ENCODE measurements at places on chromosomes 3 and 15.

DNA sequence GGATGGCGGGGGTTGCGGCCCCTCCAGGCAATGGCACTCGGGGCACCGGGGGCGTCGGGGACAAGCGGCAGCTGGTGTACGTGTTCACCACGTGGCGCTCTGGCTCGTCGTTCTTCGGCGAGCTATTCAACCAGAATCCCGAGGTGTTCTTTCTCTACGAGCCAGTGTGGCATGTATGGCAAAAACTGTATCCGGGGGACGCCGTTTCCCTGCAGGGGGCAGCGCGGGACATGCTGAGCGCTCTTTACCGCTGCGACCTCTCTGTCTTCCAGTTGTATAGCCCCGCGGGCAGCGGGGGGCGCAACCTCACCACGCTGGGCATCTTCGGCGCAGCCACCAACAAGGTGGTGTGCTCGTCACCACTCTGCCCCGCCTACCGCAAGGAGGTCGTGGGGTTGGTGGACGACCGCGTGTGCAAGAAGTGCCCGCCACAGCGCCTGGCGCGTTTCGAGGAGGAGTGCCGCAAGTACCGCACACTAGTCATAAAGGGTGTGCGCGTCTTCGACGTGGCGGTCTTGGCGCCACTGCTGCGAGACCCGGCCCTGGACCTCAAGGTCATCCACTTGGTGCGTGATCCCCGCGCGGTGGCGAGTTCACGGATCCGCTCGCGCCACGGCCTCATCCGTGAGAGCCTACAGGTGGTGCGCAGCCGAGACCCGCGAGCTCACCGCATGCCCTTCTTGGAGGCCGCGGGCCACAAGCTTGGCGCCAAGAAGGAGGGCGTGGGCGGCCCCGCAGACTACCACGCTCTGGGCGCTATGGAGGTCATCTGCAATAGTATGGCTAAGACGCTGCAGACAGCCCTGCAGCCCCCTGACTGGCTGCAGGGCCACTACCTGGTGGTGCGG is 1.9 kb downstream of the CHST2 start:
- peak; percentile 68 for DNase-seq

- DNase-seq = no peak
These were observed 17.8 kb upstream of the CLDN1 start for GRCh38 chr3:190340071-190340470.

GRCh38 chr15:83928392-83928734 is 274.4 kb downstream of the ADAMTSL3 start:
- no peak for DNase-seq

GRCh38 chr3:13262493-13263211 is 157.5 kb downstream of the NUP210 start:
- DNase-seq = no peak

DNA sequence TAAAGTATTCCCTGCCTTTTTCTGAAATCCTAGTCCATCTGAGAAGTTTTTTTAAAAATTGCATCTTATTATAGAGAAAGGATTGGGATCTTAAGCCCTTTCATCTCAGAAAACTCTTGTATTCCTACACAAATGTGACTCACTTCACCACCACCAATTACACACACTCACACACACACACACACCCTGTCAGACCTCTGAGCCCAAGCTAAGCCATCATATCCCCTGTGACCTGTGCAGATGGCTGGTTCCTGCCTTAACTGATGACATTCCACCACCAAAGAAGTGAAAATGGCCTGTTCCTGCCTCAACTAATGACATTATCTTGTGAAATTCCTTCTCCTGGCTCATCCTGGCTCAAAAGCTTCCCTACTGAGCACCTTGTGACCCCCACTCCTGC is 1181.9 kb downstream of the ROBO2 start:
- peak; percentile 6 for DNase-seq

DNA sequence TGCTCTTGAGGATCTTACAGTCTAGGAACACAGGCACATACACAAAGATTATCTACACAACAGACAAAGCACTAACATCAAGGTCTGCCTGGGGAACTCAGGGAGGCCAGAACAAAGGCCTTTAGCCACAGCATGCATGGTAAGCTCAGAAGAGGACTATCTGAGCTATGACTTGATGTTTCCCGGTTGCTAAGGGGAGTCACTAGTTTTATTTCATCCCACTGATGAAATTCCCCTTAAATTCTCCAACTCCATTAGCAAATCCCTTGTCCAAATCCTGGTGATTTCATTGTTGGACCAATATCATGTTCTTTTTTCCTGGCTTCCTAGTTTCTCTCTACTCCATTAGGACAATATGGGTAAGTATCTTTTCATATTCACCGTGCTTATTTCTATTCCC is 23.3 kb downstream of the FBN1 start:
- no peak for DNase-seq

- no peak for DNase-seq
These were observed 52.7 kb upstream of the CMC1 start for GRCh38 chr3:28188686-28189085.

- no peak for DNase-seq
These were observed 197.5 kb downstream of the ADAMTS9 start for GRCh38 chr3:64490180-64490724.

GRCh38 chr3:69326855-69327300 is 59.0 kb downstream of the FRMD4B start:
- DNase-seq = no peak

- DNase-seq = peak; percentile 85
These were observed 22.0 kb downstream of the TMPRSS7 start for GRCh38 chr3:112056451-112056929.

- DNase-seq = no peak
These were observed 57.8 kb downstream of the DTWD1 start for GRCh38 chr15:49678655-49679054.

- DNase-seq = peak; percentile 26
These were observed 262.2 kb upstream of the IL12A start for GRCh38 chr3:159726231-159726964.

DNA sequence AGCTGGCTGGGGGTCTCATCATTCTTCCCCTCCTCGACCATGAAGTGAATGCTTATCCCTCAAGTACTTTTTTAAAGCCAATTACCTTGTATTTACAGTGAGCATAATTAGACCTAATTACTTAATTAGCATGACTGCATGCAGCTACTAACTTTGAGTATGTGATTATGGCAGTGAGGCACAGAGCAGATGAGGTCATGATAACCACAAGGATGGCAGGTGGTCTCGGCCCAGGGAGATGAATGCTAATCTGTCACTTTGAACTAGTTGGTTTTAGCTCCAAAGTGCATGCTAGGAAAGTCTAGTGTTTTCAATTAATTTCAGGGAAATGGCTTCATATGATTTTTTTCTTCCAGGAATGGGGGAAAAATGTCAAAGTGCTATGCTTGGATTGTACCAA is 233.8 kb downstream of the NTRK3 start:
- no peak for DNase-seq

- DNase-seq = no peak
These were observed at the start of gene LTK for GRCh38 chr15:41513506-41514227. TSS of gene LTK (minus strand) at chr15:41513827. CDS start at chr15:41513709, 118 bp downstream.

GRCh38 chr3:12948371-12948770 is 107.0 kb upstream of the RPL32 start:
- peak; percentile 51 for DNase-seq

DNA sequence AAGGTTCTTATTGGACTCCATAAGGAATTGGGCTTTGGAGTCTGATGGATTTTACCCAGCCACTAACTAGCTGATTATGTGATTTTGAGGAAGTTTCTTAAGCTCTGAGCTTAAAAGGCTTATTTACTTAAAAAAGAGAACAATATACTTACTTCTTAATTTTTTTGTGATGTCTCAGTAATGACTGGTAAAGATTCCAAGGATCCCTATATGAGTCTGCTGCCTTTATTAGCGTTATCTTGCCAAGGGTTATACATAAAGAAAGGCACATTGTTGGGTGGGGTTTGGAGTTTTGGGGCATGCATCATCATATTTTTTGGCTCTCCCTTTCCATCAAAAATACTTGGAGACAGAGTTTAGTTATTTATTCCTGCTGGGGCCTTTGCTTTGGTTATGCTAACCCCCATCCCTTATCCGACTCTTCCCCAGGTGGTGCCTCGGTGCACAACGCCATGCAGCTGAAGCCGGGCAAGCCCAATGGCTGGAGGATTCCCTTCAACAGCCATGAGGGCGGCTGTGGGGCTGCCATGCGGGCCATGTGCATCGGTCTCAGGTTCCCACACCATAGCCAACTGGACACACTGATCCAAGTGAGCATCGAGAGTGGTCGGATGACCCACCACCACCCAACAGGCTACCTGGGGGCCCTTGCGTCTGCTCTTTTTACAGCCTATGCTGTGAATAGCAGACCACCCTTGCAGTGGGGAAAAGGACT is 6.7 kb downstream of the ADPRH start:
- DNase-seq = peak; percentile 15

- no peak for DNase-seq
These were observed 9.8 kb upstream of the TMEM115 start for GRCh38 chr3:50369012-50369670.

GRCh38 chr15:93221759-93222158 is 132.7 kb upstream of the RGMA start:
- DNase-seq = no peak

GRCh38 chr3:67389176-67389575 is 265.2 kb downstream of the SUCLG2 start:
- DNase-seq = no peak

DNA sequence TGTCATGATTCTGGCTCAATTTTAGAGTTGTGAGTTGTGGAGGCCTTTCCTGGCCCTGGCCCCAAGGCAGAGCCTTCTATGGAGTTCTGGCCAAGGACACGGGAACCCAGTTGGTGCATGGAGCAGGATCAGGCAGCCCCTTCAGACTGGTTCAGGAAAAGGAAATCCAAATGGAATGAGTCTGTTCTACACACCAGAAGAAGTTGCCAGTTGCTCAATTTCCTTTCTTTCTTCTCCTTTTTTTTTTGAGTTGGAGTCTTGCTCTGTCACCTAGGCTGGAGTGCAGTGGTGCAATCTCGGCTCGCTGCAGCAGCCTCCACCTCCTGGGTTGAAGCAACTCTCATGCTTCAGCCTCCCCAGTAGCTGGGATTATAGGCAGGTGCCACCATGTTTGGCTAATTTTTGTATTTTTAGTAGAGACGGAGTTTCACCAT is 28.9 kb upstream of the BHLHE40 start:
- no peak for DNase-seq

DNA sequence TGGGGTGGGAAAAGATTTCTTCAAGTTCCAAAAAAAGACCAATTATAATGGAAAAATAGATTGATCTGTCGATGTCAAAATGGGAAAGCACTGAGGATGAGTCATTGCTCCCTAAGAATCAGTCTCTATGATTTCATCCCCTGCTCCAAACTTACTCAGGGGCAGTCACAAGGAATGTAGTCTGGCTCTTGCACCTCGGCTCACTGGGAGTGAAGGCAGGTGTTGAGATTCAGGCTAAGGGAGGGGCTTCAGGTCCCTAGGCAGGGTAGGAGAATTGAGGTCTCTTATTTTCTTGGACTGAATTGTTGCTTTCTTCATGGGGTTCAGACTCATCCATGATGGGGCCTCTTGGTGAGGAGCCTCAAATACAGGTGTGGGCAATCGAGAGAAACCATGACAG is 14.2 kb downstream of the ESYT3 start:
- DNase-seq = no peak

DNA sequence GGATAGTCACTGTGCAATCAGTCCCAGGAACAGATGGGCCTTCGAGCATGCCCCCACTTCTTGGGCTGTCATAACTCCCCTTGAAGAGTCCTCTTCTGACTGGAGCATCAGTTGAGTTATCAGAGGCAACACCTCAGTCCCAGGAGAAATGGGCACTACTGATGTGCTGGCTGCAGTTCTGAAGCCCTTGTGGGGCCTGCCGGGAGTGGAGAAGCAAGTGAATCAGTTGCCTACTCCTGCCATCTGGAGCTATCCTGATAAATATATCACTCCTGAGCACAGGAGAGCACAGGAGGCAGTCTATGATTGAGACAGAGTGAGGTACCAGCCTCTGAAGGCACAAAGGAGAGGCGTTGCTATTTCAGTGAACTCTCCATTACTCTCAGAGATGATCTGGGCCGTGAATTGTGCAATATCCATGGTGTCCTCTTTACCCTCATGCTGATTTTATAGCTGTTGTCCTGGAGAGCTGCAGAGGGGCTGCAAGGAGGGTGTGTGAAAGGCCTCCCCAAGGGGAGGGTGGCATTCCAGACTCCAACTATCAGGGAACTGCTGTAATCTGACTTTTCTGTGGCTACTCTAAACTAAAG is 344.2 kb upstream of the ROPN1 start:
- DNase-seq = no peak

DNA sequence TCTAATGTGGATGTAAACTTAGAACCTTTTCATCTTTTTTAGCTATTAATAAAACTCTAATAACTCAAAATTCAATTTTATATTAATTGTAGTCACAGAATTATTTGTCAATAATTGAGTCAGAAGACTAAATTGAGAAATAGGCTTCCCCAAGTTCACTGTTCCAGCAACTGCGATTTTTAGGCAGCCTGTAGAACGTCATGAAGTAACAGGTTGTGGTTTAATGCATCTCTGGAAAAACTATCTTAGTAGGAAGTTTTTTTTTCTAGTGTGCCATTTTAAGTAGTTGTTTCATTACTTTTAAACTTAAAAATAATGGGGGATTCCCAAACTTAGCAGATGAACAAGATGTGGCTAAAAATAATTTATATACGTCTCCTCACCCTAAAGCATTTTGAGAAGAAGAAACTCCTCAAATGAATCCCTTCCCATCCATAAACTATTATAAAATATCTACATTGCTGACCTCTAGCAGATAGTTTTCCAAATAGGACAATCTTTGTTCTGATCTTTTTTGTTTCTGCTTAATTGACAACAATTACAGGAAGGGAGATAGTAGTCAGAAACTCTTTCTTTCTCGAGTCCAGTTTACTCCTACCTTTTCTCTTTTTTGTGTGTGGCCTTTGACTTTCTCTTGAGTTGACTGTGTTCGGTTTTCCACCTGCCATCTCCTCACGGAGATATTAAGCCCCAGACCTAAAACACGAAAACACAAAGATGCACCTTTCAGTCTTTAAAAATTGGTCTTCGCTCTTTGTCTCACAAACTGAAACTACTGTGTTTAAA is 43.1 kb downstream of the LRCH3 start:
- DNase-seq = no peak

DNA sequence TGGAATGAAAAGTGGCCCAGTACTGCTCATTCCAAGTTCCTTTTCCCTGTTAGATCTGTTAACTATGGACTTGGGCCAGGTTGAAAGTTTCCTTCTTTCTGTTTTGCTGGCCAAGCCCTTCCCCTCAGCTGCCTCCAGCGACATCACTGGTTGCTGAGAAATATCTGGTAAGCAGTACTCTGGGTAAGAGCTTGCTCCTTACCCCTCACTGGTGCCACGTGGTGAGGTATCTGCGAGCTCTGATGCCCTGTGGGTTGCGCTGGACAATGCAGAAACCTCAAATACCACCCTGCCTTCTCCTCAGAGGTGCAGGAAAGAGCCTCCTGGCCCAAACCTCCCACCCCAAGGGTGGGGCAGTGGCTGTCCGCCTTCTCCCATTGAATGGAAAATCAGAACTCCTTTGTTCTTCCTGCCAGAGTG is 42.9 kb upstream of the APH1B start:
- DNase-seq = no peak

DNA sequence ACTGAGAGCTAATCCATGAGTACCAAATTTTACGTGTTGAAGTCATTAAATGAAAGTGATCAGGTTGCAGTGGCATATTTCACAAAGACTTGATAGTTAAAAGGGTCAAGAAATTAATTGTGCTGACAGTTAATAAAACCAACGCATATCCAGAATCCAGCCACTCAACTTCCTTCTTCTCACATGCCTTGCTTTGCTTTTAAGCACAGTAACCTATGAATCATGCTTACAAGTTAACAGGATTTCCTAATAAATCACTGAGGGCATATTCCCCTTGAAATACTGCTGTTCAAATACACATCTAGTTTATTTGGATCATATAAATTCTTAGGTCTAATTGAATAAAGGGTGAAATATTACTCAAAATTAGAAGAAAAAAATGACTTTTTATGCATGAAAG is 801.5 kb upstream of the EPHA6 start:
- DNase-seq = no peak
